Stimulated activated CD4-positive, alpha-beta T cell treated with anti-CD3 and anti-CD28 coated beads, Interleukin-15, amount 100 ng/mL, for 1 hour (primary cell): ENCODE measurements at places on chromosomes 6 and 20.

GRCh38 chr6:151325075-151326050 is 66.0 kb downstream of the ZBTB2 start:
- no peak for DNase-seq

DNA sequence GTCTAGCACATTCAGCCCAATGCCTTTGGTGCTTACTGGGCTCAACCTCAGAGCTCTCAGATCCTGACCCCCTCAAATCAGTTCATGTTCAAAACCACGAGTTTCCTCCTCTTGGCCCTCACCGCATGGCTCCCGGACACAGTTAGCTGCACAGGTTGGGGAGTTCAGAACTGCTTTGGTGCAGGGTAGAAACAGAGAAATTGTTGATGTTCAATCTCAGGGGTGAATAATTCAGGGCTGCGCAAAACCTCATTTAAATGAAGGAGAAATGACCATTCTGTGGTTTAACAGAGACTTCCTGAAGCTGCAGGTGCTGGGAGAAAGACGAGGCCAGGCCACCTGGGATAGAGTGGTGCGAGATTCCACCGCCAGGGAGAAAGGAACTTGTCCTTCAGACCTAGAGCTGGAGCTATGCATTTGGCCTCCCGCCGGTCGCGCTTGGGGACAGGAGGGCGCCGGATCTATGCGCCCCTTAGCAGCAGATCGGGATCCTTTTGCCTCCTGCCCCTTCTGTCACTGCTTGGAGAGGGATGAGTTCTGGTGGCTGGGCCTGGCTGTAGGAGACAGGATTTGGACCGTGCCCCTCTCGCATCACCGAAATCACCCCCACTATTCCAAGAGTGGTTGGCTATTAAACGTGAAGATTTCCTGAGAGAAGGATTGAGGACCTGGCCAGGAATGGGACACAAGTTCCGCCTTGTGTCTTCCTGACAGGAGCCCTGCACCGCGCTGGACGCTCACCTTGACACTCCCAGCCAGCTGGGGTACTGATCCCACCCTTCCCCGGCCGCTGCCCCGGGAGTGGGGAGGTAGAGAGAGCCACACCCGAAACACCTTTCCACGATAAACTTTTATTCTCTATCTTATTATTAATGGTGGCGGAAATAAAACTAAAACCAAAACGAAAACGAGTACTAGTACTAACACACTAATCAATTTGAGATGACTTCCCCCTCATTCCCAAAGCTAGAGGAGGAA is 767 bp upstream of the PAX1 start:
- DNase-seq, result no peak

DNA sequence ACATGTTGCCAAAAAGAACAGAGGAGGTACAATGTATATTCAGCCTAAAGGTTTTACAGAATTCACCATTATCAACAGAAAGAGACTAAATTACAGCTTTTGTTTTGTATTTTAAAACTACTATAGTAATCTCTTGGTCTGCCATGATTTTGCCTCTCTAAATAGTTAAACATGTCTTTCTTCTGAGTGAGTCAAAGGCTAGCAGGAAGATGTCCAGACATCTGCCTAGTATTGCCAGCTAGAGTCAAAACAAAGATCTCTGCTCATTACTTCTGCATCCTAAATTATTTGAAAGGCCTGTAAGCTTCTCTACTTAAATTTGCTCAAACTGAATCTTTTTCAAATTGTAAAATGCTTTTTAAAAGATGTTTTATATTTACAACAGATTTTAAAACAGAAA is 8.8 kb downstream of the ASF1A start:
- no peak for DNase-seq

GRCh38 chr6:169780571-169781091 is 29.2 kb downstream of the ERMARD start:
- no peak for DNase-seq

DNA sequence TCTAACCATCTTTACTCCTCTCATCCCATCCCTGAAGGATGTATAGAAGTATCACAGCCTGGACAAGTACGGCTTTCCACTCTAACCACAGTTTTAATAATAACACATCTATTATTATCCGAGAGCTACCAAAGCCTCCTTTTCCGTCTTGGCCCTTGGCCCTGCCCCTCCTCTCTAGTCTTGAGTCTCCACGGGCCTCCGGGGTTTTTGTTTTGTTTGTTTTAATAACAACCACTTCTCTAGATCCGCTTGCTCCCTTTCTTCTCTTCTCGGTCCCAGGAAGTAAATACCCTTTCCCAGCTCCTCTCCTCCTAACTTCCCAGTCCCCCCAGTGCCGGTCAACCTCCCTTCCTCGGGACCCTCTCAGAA is 661 bp downstream of the LCA5 start:
- DNase-seq, result no peak

- no peak for DNase-seq
Measured at GRCh38 chr6:31978831-31979230, 3.0 kb upstream of the C4A start.

GRCh38 chr6:127486934-127487333 is 27.7 kb upstream of the KIAA0408 start:
- no peak for DNase-seq

DNA sequence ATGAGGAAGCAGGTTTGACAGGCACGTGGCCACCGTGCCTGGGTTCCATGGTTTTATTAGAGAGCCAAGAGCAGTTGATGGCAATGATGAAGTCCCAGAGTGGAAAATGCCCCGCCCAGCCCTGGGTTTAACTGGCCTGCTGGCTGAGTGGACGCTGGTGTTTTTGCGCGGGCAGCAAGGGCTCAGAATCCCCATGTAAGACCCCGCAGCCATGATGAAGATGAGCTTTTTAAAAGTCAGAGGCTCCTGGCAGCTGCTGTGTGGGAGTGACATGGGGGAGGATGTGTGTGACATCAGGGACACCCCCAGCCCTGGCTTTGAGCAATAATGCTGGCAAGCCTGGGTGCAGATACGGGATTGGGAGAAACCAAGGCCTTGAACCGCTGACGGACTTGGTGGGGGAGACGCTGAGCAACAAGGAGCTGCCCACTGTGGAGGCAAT is 33.0 kb upstream of the SLCO4A1 start:
- no peak for DNase-seq

DNA sequence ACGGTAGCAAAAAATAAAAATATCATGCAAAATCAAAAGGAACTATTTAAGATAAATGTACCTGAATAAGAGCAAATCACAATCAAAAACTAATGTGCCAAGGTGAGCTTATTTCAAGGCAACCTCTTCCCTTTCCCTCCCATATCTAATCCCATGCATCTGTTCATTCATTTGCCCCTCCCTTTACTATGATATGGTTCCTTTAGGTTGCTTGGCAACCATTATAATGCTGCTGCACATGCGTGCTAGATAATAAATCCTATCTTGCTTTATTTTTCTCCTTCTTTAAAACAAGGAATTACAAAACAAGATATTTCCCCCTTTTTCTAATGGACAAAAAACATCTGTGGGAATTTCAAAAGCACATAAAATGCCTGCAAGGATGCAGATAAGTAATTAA is 318.2 kb upstream of the POU3F2 start:
- DNase-seq, result no peak

- no peak for DNase-seq
Measured at GRCh38 chr20:47252879-47253307, 103.6 kb downstream of the ZMYND8 start.

GRCh38 chr6:134826889-134827737 is 122.8 kb downstream of the ALDH8A1 start:
- no peak for DNase-seq

- no peak for DNase-seq
Measured at GRCh38 chr20:6605055-6605935, 162.2 kb upstream of the BMP2 start.

- no peak for DNase-seq
Measured at GRCh38 chr6:288866-289265, 3.4 kb upstream of the DUSP22 start.

GRCh38 chr20:34037767-34038166 is 44.1 kb downstream of the RALY start:
- no peak for DNase-seq

- no peak for DNase-seq
Measured at GRCh38 chr6:53178837-53179432, 30.3 kb upstream of the GCM1 start.

DNA sequence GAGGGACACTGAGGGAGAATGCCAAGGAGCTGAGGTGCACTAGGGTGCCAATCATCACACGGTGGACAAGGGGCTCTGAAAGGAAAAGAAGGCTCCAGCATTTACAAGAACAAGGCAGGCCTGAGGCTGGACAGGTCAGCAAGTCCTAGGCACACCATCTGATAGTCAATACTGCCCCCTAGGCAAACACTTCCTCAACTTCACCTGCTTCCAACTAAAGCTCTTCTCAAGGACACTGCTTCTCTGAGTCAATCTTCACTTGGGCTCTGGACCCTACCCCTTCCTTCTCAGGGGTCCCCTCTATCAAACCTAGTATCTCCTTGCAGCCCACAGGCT is 37.7 kb upstream of the SLC4A11 start:
- DNase-seq, result no peak

DNA sequence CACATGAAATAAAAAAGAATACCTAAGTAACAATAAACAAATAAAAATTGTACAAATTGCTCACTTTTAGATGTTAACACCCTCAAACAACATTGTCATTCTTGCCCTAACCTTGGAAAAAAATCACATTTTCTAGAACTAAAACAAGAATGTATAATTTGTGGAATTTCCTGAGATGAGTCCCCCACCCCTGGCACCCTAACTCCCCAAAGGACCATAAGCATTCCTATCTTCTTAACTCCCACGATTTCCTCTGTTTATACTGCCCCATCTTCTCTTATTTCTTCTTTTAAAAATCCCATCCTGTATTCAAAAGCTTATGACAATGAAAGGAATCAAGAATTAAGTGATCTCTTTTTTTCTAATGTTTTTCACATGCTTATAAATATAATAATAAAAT is 70.9 kb downstream of the IBTK start:
- no peak for DNase-seq

- DNase-seq, result no peak
Measured at GRCh38 chr6:55499591-55499990, 79.4 kb downstream of the HMGCLL1 start.

GRCh38 chr6:47182291-47182957 is 127.3 kb downstream of the TNFRSF21 start:
- DNase-seq, result no peak

GRCh38 chr20:50353289-50353961 is 156.8 kb upstream of the PTPN1 start:
- DNase-seq, result no peak

DNA sequence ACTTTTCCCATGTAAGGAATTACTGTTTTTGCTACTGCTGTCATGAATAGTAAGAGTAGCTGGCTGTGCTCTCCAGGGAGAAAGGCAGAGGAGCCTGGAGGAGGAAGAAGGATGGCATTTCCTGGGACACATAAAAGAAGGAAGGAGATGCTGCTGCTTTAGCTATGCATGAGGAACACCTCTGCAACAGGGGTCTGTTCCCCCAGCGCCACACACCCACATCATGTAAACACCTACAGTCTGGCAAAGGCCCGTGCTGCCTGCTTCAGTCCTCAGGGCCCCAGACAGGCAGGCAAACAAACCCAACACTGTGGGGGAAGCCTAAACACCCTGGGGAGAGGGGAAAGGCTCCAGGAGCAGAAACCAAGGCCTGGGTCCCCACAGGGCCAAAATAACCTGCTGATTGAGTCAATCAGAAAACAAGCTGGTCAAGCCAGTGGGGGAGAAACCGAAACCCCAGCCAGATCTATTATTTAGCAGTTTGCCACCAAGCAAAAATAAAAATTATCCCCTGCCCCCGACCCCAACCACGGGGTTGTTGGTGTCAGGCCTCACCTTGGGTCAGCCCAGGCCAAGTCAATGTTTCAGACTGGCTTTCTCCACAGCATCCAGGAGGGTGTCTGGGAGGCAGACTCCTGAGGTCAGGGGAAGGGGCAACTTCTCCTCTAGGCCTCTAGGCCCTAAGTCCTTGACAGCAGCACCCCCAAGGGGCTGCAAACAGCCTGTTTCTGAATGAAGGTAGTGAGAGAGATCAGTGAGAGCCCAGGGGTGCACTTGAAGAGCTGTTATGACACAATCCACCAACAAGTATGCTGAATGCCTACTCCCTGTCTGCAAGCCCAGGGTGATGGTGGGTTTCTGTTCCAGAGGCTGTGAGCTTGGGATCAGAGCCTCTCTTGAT is 34.6 kb upstream of the SCUBE3 start:
- DNase-seq, result no peak

- DNase-seq, result no peak
Measured at GRCh38 chr6:167150941-167151549, 6.7 kb downstream of the GPR31 start.

- no peak for DNase-seq
Measured at GRCh38 chr6:35094183-35094582, 47.0 kb downstream of the TCP11 start.

DNA sequence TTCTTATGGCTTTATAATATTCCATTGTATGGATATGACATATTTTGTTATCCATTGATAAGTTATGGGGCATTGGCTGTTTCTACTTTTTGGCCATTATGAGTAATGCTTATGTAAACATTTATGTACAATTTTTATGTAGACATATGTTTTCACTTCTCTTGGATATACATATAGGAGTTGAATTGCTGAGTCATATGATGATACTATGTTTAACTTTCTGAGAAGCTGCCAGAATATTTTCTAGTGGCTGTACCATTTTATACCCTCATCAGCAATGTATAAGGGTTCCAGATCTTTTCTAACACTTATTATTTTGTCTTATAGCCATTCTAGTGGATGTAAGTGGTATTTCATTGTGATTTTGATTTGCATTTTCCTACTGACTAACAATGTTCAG is 23.1 kb downstream of the OTOR start:
- no peak for DNase-seq

GRCh38 chr20:24909086-24909780 is 39.8 kb upstream of the CST7 start:
- no peak for DNase-seq

DNA sequence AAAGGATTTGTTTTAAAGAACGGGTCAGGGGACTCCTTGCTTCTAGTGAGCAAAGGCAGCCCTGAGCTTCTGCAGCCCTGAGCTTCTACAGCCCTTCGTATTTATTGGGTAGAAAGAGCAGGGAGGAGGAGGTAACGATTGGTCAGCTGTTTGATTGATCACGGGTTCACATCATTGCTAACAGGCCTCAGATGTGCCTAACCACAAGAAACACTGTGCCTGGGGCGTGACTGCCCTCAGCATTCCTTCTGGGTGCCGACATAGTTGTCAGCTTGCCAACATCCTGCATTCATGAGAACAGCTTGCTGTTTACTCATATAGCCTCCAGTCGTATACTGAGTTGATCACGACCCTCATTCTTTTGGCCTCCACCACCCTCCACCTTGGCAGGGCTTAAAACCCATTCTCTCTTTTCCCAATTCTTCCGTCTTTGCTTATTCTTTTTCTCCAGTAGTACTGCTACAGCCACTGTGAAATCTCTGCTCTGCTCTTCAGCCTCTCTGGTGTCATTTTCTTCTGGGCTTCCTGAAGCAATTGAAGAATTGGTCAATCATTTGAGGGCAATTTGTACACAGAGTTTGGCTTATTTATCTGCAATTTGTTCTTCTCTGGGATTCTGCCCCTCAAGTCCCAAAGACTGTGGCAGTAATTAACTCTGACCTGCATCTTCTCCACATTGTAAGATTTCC is 25.4 kb upstream of the NOP56 start:
- no peak for DNase-seq

DNA sequence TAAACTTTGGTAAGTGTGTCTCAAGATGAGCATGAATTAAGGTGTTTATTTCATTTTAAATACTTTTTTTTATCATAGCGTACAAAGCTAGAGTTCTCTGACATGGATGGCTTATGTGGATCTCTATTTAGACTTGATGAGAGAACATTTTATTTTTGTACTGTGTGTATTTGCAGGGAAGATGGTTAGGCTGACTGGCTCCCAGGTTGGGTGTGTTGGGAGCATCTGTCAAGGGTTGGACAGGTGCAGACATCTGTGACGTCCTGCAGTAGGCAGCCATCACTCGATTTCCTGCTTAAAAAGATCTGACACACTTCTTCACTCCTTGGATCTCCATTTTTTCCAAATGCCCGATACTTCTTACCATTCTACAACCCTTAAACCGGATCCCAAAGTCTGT is 221.9 kb upstream of the QKI start:
- no peak for DNase-seq
